HCT116 (cell line): ENCODE measurements at places on chromosomes 4 and X. TPM values are rescaled to one million over a fixed set of nuclear protein-coding genes. Genes with fewer than 3 reads are reported as not detected.

DNA sequence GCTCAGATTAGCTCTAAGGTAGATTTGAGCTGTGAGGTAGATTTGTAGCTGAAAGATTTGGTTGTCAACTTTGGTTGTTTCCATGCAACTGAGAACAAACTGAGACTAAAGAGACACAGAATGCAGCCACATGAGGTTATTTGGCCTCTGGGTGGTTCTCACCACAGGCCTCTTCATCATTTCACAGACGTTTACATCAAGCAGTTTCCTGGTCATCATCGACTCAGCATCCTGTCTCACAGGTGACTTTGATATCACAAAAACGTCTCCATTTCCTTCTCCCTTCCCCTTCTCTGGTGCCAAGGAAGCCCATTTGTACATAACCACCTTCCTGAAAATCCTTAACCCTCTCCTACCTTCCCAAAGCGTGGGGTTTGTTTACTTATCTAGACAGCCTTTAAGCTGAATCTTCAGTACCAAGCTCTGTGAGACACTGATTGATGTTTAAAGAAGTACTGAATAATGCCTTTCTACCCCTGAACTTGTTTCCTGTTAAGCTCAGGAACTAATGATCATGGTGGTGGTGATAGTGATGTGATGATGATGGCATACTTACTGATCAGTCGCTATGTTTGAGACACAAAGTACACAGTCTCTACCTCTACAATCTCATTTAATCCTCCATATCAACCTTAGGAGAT, 81.9 kb downstream of the FAM114A1 start:
- no peak for DNase-seq

DNA sequence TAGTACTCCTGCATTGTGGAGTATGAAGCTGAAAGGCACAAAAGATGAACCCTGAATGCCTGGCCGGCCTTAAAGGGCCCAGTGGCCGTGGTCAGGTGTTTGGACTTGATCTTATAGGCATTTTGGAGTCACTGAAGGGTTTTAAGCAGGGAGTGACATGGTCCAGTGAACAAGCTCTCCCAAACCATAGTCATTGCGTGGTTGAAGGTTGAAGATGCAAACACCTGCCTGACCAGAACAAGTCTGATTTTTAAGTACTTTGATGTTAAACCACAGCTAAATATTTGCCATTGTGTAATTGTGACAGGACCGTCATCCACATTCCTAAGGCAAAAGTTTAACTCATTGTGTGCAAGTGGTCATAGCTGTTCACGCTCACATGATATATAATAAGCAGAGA, 3.3 kb downstream of the STK32B start:
- no peak for DNase-seq

DNA sequence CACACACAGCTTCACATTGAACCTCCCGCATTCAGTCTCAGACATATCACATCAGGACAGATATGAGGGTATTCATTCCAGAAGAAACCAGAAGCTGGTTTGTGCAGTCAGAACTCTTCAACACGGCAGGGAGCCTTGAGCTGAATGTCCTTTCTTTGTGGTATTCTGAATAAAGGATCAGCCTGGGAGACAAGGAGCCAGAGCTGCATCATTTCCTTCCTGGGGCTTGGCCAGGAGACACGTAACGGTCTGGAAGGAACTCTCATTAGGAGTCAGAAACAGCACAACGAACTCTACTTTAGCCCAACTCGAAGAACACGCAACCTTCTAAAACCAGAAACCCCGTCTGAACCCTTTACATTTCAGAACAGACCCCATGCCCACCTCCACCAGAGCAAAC, 46.4 kb downstream of the KDR start:
- DNase-seq: no peak

DNA sequence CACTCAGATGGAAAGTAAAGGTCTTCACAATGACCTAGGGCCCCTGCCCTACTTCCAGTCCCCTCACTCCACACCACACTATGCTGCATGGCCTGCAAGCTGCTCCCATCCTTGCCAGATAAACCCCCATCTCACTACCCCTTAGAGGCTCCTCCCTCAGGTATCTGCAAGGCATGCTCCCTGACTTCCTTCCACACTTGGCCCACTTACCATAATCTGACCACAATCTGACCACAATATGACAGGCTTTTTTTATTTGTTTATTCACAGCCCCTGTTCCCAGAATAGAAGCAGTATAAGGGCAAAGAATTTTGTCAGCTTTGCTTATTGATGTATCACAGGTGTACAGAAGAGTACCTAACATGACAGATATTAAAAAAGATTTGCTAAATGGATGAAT, 124.7 kb downstream of the CAMK2D start:
- no peak for DNase-seq

The FGG gene
- total RNA-seq: 2.7 TPM

DNA sequence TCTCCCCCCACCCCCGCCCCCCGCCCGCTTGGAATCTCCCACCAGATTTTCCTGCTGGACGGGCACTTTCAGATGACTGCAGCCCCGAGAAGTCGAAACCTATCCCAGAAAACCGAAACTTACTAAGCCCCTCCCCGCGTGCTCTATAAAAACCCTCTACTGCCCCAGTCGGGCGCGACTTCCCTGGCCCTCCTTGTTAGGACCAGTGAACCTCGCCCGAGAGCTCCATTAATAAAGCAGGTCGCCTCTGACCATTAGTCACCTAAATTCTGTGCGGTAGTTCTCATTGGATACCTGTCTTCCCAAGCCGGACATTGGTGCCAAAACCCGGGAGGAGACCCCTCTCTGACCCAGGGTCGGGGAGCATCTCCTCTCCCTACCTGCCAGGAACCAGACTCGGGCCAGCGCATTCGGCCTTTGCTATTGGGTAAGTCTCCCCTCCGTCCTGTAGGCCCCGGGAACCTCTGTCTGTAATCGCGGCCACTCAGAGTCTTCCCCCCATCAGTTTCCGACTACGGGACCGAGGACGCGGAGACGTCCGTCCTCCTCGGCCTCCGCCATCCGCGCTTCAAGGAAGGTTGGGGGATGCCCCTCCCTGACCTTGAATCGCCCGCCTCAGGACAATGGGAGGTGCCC, 958.0 kb downstream of the RPA4 start:
- no peak for DNase-seq

GRCh38 chrX:138150709-138151108, 560.8 kb downstream of the FGF13 start:
- DNase-seq: no peak

The FGF5 gene
- total RNA-seq: not detected

The PCDH18 gene
- total RNA-seq: 0.17 TPM

The TCEAL2 gene
- total RNA-seq: not detected

The NHSL2 gene
- total RNA-seq: 0.22 TPM

The UGT2B7 gene
- not detected for total RNA-seq

GRCh38 chrX:47191331-47191730, 2.3 kb upstream of the UBA1 start:
- peak; percentile 13 for DNase-seq

- peak; percentile 99 for DNase-seq
Observed at GRCh38 chr4:2536193-2537010, at the start of gene FAM193A. FAM193A (plus strand) TSS chr4:2536647; CDS start chr4:2536916, 269 bp downstream.
